ENCODE measurements at places on chromosomes 2 and 18.

DNA sequence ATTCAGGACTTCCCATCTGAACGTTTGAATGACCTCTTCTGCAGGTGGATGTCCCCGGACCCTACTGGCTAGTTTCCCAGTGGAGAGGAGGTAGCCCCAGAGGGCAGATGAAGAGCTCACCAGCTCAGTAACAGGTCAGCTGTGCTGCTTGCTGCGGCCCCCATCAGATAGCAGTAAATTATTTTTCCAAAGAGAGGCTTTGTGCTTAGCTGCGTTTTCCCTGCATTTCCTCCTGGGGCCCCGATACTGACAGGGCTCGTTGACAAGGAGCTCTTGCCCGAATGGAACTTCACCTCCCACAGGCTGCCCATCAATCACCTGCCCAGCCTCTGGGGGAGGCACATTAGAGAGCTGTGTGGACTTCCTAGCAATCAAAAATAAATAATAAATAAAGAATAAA is 185.8 kb downstream of the DOK6 start:
- no peak for DNase-seq

GRCh38 chr2:239114616-239115265 is 266.9 kb downstream of the TWIST2 start:
- no peak for DNase-seq

DNA sequence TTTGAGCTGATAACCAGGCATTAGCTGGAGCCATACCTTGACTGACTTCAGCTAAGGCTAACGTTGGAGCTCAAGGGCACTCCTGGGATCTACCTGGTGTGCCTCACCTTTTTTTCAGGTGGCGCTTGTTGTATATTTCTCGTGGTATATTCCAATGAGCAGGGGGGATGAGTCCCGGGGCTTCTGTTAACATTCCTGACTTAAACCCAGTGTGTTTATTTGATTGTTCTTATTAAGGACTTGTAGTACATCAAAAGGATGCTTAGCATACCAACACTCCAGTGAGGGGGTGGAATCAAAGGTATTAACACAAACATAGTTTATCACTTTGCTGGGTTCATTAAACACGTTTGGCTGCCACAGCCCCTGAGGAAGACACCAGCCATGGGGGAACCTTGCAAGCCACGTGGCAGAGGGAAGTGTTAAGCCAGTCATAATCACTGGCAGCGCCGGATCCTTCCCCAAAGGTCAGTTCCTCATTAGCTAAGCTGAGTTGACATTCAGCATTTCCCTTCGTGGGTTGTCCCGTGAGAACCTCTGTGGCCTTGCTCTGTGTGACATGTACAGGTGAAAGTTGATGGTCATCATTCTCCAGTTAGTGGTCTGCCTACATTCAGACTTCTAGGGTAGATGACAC is 119.5 kb upstream of the MCFD2 start:
- DNase-seq, result no peak

DNA sequence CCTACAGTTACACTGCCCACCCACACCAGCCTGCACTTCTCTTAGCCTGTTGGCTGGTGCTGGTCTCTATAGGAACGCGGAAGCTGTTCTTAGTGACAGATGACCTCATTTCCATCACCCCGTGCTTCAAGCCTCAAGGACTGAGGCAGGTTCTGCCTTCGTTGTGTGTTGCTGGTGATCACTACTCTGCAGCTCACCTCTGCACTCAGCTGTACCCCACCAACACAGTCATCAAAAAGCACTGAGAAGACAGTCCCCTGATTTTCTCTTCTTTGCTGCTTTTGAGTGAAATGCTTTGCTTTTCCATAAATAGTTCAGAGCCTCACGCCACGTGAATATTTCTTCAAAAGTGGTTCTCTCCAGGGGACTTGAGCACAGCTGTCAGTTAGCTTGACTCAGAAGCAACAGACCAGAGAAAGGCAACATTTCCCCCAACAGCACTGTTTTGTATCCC is 225.7 kb upstream of the CCDC150 start:
- no peak for DNase-seq

GRCh38 chr2:99851089-99851488 is 291.3 kb downstream of the AFF3 start:
- DNase-seq, result no peak

GRCh38 chr2:226999661-227000060 is 163.8 kb downstream of the RHBDD1 start:
- no peak for DNase-seq

DNA sequence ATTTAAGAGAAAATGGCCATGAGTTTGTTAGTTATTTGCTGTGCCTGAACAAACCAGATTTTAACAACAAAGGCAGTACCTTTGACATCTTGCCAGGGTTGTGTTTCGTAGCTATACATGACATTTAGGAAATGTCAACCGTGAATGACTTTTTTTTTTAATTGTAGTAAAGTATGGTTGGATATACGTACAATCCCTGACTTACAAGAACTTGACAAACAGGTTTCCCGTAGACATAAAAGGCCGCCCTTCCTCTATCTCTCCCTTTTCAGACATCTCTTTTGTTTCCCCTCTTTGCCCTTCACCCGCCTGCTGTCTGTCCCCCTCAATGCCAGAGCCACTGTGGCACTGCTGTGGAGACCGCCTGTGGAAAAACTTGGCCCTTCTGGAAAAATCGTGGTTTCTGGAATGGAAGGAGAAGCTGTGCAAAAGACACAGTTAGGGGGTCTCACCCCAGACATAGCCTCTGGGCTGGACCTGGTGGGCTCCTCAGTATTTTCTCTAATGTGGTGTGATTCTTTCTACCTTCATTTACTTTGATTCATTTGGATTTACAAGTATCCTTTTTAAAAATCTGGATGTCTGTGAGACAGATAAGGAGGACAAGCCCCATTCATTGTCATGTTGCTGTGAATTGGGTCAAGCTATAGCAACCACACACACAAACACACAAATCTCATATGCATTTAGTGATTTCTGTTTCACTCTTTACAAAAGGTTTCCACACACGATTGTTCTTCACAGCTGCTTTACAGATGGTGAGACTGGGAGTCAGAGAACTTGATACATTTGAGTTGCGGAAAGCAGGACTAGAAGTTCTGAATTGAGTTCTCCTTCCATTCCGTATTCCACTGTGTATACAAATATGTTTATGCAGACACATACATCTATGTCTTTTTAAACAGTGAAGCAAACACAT is 48.6 kb downstream of the SPATS2L start:
- no peak for DNase-seq

DNA sequence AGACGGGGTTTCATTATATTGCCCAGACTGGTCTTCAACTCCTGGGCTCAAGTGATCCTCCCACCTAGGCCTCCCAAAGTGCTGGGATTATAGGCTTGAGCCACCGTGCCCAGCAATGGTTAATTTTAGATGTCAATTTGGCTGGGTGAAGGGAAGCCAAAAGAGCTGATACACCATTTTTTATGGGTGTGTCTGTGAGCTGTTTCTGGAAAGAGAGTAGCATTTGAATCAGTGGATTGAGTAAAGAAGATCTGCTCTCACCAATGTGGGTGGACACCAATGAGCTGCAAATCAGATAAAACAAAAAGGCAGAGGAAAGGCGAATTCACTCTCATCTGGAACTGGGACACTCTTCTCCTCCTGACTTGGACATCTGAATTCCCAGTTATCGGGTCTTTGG is 16.1 kb upstream of the TAF4B start:
- no peak for DNase-seq

DNA sequence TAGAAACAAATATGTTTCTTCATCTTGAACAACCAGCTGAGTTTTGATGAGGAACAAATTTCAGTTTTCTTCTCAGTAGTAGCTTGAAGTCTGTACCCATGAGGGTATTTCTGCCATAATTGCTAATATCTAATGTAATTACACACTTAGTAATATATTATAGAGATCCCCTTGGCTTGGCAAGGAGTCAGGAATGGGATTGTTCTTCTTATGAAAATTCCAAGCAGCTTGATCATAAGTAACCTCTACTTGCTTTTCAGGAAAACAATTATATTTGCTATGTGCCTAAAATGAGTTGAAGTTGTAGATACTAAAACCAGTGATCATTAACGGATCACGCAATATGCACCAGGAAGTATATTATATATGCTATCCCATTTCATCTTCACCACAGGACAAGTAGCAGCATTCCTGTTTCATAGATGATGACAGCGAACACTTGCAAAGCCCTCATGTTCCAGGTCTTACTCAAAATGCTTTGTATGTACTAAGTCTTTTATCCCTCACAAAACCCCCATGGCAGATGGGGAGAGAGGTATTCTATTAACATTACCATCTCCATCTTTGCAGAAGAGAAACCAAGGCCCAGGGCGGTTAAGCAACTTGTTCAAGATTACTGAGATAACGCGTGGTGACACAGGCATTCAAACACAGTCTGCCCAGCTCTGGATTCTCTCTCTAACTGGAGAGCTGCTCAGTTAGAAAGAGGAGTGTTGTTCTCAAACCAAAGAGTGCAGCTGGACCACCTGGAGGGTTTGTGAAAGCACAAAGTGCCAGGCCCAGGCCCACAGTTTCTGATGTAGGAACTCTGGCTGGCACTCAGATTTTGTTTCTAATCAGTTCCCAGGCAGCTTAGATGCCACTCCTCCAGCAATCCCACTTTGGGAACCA is 21.8 kb upstream of the RGPD4 start:
- no peak for DNase-seq

DNA sequence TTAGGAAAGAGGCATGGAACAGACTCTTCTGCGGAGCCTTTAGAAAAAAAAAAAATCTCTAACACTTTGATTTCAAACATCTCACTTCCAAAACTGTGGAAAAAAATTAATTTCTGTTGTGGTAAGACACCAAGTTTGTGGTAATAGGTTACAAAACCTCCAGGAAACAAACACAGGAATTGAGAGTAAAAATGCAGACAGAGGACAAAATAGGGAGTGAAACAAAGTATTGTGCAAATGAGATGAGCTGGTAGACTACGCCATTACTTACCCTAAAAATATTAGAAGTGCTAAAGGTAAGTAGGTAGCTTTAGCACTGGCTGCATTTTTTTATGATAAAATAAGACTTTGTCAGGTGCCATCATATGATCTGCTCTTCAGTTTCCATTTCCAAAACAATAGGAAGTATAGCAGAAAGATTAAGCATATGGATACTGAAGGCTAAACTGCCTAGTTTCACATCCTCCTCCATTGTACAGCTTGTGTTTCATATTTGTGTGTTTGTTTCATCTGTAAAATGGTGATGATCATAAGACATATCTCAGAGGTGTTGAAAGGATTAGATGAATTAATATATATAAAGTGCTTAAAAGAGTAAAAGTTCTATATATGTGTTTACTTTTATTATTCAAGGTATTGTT is 309.2 kb downstream of the NR4A2 start:
- DNase-seq, result no peak

DNA sequence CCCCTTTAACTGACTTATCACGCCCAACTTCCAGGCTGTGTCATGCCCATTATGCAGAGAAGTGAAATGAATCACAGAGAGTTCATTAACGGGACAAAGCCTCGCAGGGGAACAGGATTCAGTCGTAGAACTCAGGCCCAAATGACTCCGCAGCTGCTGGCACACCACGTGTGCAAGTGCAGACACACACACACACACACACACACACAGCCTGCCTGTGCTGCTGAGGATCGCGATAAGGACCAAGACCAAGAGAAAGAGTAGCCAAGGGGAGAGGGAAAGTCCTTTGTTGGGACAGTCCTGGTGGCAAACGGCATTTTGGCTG is 90.0 kb upstream of the TAF1B start:
- DNase-seq, result no peak

- no peak for DNase-seq
These were observed 276.4 kb downstream of the HRH4 start for GRCh38 chr18:24736662-24737330.

GRCh38 chr2:116489292-116489691 is 1325.2 kb upstream of the DDX18 start:
- no peak for DNase-seq

DNA sequence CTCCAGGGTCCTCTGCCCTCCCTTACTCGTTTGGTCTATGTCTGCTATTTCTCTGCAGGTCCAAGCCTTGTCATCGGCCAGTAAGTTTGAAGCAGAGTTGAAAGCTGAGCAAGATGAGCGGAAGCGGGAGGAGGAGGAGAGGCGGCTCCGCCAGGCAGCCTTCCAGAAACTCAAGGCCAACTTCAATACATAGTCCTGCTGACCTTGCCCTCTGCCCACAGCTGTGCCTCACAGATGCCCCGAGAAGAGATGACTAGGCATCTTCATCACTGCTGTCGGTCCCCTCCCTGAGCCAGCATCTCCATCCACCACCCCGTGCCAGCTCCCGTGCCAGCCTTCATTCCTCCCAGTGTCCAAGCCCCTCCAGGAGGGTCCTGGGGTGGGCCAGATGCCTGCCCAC is 15.6 kb upstream of the GIGYF2 start:
- no peak for DNase-seq

DNA sequence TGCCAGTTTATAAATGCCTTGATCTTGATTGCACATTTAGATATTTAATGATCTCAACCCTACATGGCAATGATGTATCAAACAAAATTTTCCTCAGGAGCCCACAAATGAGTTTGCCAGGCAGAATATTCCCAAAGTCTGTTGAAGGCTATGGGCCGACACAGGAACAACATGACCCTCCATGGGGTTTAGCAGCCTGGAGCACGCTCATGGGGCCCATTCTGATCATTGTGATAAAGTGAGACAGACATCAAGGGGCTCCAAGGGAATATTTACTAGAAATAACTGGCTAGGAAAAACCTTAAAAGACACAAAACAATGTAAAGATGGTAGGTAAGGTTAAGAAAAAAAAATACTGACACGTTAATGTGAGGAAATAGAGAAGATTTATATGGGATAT is 485.4 kb downstream of the PLCL1 start:
- no peak for DNase-seq

DNA sequence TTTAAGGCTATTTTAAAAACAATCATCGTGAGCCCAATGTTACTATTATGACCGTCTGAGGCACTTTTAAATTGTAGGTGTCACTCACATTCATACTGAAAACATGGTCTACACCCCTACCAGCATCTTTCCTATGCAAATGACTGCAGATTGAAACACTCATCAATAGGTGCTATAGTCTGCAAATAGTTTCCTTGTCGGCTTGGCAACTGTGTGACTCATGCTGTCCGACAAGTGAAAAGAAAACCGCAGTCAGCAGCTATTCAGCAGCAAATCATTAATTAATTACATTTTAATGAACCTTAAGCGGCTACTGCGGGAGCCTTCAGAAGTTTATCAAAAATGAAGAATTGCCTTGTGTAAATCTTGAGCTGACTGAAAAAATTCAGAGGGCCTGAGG is 134.4 kb downstream of the FIGN start:
- no peak for DNase-seq

DNA sequence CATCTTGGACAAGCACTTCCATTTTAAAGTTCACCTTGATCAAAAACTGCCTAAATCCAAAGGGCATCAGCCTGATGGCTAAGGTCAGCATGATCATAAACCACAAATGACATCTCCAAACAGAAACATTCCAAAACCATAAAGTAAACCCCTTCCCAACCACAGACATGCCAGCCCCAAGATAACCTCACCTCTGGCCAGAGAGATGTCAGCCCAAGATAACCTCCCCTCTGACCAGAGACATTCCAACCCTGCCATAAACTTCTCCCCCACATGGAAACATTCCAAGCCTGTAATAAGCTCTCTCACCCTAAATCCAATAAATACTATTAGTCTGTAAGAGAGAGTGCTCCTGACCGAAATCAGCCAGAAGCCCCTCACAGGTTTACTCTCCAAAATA is 18.6 kb upstream of the MARCO start:
- DNase-seq, result no peak
